ENCODE measurements at places on chromosomes 1 and 21.

DNA sequence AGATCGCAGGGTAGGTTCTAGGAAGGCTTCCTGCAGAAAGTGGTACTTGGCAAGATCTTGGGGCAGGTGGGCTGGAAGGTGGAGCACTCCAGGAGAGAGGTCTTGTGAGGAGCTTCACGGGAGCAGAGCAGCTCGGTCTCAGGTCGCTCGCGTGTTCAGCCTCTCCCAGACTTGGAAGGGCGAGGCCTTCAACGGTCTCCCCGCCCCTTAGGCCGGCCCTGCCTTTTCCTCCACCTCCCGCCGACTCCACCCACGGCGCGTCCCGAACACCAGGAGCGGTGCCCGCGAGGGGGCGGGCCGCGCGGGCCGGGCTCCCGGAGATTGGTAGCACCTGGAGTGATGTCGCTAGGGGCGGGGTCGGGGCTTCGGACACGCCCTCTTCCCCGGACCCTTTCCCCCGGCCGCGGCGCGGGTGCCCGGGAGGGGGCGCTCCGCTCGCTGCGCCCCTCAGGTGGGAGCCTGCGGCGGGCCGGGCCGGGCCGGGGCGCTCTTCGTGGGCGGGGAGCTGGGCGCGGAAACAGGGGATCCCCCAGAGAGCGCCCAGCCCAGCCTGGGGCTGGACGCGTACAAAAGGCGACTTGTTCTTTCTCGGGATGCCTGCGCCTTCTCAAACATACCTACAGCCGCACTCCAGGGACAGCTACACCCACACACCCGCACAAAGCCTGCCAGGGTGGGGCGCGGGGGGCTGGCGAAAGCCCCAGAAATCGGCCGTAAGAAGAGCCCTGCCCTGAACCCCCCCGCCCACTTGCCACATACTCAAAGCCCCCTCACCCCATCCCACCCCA, 35.5 kb downstream of the AHDC1 start:
- DNase-seq = peak; percentile 95

DNA sequence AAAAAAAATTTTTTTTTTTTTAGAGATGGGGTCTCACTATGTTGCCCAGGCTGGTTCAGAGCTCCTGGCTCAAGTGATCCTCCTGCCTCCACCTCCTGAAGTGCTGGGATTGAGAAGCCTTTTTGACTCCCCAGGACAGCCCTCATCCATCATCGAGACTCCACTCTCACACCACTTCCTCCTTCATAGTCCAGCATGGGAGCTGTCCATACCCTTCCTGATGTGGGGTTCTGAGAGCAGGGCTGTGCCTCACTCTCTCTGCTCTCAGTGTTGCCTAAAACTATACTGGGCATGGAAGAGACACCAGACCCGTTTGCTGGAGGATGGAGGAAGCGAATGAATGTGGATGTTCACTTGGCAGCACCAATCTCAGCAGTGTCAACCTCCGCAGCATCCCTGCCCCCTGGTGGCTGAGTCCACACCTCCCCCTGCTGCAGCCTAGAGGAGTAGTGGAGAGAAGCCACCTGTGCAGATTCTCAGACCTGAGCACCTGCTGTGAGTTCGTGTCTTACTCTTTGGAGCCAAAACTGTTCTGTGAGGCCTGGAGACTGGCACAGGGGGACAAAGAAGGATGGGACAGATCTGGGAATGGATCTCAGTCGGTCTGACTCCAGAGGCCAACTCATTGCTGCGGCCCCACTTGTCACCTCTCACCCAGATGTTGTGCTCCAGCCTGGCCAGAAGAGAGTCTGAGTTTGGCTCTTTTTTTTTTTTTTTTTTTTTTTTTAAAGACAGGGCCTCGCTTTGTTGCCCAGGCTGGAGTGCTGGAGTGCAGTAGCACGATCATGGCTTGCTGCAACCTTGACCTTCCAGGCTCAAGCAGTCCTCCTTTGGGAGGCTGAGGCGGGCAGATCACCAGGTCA, 17.7 kb downstream of the TINAGL1 start:
- DNase-seq = peak; percentile 70

DNA sequence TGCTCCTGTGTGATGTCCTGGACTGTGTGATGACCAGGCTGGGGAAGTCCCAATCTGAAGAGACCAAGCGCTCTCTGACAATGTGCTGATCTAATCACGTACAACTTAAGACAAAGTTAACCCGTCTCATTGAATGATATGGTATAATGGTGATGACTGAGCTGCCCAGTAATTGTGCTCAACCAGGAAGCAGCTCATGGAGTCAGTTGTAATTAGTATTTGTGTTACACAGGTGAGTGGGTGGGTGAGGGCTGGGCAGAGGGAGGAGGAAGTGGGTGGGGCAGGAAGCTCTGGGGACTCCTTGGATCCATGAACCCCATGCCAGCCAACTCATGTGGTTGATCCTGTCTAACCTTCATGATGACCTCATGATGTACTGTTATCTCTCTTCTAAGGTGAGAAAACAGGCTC, 8.7 kb upstream of the ECE1 start:
- DNase-seq = no peak

GRCh38 chr1:212186427-212187207, 98.6 kb upstream of the PPP2R5A start:
- no peak for DNase-seq

DNA sequence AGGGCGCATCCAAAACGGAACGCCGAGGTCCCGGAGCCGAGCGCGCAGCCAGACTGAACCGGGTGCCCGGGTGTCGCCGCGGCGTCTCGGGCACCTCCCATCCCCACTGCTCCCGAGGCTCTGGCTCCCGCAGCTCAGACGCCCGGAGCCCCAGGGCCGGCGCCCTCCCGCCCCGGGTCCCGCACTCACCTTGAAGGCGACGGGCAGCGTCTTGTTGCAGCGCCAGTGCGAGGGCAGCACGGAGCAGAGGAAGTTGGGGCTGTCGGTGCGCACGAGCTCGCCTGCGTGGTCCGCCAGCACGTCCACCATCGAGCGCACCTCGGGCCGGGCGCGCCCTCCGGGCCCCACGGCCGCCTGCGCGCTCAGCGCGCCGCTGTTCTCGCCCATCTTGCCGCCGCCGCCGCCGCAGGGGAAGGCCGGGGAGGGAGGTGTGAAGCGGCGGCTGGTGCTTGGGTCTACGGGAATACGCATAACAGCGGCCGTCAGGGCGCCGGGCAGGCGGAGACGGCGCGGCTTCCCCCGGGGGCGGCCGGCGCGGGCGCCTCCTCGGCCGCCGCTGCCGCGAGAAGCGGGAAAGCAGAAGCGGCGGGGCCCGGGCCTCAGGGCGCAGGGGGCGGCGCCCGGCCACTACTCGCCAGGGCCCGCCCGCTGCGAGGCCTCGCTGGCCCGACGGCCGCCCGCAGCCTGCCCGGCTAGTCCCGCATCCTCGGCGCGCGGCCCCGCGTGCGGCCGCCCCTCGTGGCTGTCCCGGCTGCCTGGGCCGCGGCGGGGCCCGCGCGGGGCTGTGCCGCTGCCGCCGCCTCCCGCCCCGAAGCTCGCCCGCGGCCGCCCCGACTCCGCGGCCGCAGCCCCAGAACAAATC, 447 bp downstream of the RUNX3 start:
- peak; percentile 55 for DNase-seq

- DNase-seq = no peak
Measured at GRCh38 chr1:1311107-1312104, 3.0 kb downstream of the PUSL1 start.

DNA sequence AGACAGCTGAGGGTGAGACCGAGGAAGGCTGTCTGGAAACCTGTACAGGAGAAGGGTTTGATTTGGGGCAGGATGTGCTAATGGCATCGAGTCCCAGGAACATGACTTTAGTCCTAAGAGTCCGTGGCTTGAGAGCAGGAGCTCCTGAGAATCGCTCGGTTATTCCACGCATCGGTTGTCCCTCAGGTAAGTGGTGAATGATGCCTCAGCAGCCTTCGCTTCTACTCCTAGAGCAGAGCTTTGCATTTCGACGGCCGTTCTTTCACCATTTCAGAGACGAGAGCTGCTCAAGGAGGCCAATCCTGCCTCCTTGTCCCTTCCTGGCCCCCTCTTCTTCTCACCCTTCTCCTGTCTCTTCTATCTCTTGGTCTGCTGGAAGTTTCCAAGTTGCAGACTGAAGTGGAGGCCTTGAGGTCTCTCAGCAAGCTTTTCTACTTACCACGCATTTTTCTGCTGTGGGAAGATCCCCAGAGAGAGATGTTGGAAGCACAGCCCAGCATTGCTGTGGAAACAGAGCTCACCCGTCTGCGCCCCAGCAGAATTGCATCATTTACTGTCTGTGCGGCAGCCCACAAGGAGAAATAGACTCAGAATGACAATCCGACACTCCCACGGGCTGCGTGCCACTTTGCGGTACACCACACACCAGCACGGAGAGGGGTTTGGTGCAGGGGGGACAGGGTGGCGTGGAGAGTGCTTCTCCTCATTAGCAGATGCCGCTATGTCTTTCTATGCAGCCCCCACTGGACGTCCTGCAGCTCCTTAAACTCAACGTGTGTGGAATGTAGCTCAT, 270.7 kb upstream of the C1orf174 start:
- no peak for DNase-seq

GRCh38 chr21:14875704-14876523, 188.9 kb downstream of the NRIP1 start:
- peak; percentile 46 for DNase-seq

- peak; percentile 50 for DNase-seq
Measured at GRCh38 chr1:62131093-62131725, 63.4 kb upstream of the L1TD1 start.

GRCh38 chr21:42493109-42494060, 2.6 kb downstream of the RSPH1 start:
- DNase-seq = no peak

DNA sequence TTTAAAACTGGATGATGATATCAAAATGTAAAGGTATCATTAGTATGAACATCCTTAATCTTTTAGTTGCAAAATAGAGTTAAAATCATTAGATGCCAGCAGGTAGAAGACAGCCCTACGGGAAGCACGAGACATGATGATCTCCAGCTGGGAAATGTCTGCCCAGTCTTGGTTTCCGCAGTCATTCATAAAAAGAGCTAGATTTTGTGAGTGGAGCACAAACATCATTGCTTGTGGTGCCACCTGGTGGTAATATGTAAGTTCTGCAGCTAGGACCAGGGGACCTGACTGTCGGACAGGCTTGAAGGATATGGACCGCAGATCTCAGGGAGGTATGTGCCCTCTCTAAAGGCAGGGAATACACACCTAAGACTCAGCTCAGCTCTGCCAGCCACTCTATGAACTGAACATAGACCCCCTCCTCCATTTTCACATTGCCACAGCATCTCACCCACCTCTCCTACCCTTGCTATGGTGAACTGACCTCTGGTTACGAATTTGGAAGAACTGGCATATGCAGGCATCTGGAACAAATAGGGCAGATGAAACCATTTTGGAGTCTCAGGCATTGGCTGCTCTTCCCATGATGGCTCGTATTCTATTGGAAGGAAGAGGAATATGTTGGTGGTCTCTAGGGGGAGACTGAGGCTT, 9.2 kb downstream of the FCMR start:
- peak; percentile 62 for DNase-seq

DNA sequence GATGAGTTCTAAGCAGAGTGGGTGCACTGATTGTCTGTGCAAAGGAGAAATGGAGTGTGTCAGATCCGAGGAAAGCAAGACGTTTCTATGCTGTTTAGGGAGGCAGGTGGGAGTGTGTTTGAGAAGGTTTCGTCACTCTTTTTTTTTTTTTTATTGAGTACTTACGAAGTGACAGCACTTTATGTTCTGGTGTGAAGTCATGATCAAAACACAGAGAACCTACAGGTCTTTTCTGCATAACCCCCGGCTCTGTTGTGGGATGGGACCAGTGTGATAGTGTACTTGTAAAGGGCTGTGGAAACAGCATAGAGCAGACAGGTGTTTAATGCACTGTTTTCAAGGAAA, 26.7 kb downstream of the MIA3 start:
- no peak for DNase-seq

DNA sequence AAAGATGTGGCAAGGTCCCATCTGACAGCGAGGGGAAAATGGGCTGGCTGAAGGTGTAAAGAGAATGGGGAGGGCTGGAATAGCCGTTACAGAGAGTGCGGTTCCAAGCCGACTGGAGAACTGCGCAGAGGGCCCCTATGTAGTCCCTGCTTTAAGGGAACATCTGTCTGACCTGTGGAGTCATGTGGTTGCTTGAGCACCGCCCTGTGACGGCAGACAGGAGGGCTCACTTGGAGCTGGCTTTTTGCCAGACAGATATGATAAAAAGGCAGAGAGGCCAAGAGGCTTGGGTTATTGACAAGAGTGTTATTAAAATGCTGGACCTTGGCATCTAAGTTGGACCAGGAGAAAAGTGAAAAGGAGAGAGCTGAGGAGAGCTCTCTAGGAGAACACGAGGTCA, 5.9 kb upstream of the PTPRF start:
- DNase-seq = no peak

- DNase-seq = no peak
Measured at GRCh38 chr1:116347696-116348095, 25.3 kb upstream of the ATP1A1 start.

DNA sequence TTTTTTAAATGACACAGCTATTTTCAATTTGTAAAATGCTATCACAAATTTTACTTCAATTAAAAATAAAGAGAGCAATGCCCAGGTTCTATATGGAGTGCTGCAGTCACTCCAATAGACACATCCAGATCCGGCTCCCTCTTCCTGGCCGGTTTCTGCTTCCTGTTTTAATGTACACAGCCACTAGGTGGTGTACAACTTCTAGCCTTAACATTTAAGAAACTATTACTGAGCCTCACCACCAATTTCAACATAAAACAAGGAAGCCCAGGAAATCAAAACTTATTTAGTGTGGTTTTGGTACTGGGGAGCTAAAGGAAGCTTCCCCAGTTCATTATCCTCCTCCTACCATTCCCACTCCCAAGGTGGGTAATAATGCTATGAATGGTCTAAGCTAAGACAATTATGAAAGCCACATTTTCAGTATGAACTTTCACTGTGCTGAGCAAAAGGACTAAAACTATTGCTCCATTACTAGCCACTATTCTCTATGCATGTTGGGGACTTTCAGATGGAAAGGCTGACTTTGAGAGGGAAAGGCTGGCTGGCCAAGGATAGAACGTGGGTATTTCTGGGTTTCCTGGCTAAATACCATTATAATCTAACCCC, 25.5 kb upstream of the MTMR11 start:
- peak; percentile 44 for DNase-seq

DNA sequence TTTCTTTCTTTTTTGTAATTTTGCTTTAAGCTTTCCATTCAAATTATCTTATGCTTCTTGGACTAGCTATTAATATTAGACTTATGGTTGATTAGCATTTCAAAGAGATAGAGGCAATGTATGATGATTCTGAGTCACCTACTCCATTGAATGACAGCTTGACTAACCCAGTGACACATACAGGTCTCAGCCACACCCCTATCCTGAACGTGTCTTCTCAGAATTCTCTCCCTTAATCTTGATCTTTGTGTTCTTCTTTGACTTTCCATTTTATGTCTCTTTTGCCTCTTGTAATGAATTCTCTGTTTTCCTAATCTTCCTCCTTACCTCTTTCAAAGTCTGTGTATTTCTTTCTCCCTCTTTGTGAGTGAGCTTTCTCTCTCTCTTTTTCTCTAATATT, 241.1 kb downstream of the PDE4B start:
- DNase-seq = no peak

GRCh38 chr1:225318706-225319575, 108.9 kb downstream of the LBR start:
- DNase-seq = peak; percentile 42

- no peak for DNase-seq
Measured at GRCh38 chr1:150311762-150312161, 9.6 kb upstream of the PRPF3 start.

GRCh38 chr1:43324810-43325209, 12.8 kb upstream of the MPL start:
- no peak for DNase-seq

- no peak for DNase-seq
Measured at GRCh38 chr1:182622901-182623528, 18.8 kb upstream of the RGS16 start.
